ENCODE measurements at places on chromosomes 2 and 18. TPM values are rescaled to one million over a fixed set of nuclear protein-coding genes. Genes with fewer than 3 reads are reported as not detected.

HOXD11 gene
- not detected for total RNA-seq

RAD51AP2 gene
- total RNA-seq = not detected

AFF3 gene
- 0.55 TPM for total RNA-seq

ASB18 gene
- not detected for total RNA-seq

EHD3 gene
- total RNA-seq = 0.41 TPM

DNAH6 gene
- 0.85 TPM for total RNA-seq

PROM2 gene
- not detected for total RNA-seq

DNA sequence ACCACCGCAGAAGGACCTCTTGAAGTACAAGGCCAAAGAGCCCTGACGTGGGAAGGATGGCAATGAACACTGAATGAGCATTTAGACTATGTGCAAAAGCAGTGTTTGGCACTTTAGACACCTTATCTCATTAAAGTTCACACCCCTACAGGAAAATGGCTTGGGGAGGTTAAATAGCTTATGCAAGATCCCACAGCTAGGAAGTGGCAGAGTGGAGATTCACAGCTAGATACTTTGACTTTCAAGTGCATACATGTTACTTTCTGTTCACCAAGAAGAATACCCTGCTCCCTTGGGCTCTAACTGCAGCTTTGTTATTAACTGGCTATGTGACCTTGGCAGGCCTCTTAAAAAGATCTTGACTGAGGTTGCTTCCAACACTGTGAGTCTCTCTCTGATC, 58.2 kb downstream of the ICOS start:
- peak overlapping the region; percentile 13 for H3K27ac ChIP-seq
- peaks cover 5% of the 10 kb centered on the region for H3K36me3 ChIP-seq
- no peak overlapping the region for H3K4me3 ChIP-seq
- peaks cover 44% of the 10 kb centered on the region for H3K4me1 ChIP-seq

DNA sequence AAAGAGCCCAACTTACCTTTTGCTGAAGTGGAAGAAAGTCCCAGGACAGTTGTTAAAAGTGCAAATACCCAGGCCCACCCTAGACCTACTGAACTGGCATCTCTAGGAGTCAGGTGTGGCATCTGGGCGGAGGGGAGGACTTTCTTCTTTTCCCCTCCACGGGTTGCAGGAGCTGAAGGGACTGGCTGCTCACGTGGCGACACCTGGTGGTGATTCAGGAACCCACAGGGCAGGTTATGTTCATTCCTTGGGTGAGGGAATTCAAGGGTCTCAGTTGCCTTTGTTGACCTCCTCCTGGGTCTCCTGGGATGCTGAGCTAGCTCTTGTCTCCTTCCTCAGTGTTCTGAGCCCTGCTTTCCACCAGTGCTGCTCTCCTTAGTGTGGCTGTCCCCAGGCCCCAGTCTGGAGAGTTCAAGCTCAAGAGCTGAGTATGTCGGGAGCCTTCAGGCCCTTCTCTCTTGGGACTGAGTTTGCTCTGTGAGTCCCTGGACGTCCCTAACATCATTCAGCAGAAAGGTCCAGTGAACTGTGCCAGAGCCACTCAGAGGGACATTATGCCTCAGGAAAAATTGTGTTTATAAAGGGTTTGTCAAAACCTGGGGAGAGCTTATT, 56.9 kb downstream of the DYSF start:
- no peak overlapping the region for H3K27ac ChIP-seq
- H3K4me1 ChIP-seq = peaks cover 2% of the 10 kb centered on the region
- H3K27me3 ChIP-seq = peaks cover 2% of the 10 kb centered on the region
- H3K4me3 ChIP-seq = no peak overlapping the region
- DNase-seq = peak; percentile 76

GRCh38 chr2:120771781-120772208, 36.1 kb downstream of the GLI2 start:
- H3K4me3 ChIP-seq = no peak overlapping the region
- no peaks in the 10 kb centered on the region for H3K4me1 ChIP-seq
- H3K27ac ChIP-seq = no peak overlapping the region
- H3K27me3 ChIP-seq = no peaks in the 10 kb centered on the region
- no peaks in the 10 kb centered on the region for H3K36me3 ChIP-seq

DNA sequence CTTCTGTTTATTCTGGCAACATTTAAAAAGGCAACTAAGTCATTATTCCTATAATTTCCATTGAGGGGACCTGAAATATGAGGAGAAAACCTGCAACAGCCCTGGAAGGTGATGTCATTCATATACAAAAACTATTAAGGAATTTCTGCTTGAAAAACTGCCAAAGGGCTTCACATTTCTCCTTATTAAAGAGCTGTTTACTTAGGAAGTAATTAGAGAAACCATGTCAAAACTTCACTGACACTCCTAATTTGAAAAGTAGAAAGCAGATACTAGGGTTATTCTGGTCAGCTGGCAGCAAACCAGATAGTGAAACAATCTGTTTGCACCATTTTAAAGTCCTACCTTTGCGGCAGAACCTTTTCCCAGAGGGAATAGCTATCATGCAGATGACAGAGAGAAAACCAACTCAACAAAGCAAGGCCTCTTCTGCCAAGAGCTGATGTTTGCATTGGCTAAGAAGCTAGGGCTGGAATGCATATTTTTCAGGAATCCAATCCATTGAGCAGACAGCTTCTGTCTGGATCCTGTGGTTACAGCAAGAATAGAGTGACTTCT, 592.2 kb upstream of the SYT4 start:
- no peak overlapping the region for H3K27ac ChIP-seq
- no peaks in the 10 kb centered on the region for H3K27me3 ChIP-seq
- H3K4me3 ChIP-seq = no peak overlapping the region
- DNase-seq = no peak
- no peaks in the 10 kb centered on the region for H3K4me1 ChIP-seq
- no peaks in the 10 kb centered on the region for H3K36me3 ChIP-seq

- no peak for DNase-seq
- no peak overlapping the region for H3K27ac ChIP-seq
- H3K36me3 ChIP-seq = peaks cover 2% of the 10 kb centered on the region
- H3K4me3 ChIP-seq = no peak overlapping the region
Measured at GRCh38 chr2:182715121-182715891, 751 bp upstream of the DNAJC10 start.

DNA sequence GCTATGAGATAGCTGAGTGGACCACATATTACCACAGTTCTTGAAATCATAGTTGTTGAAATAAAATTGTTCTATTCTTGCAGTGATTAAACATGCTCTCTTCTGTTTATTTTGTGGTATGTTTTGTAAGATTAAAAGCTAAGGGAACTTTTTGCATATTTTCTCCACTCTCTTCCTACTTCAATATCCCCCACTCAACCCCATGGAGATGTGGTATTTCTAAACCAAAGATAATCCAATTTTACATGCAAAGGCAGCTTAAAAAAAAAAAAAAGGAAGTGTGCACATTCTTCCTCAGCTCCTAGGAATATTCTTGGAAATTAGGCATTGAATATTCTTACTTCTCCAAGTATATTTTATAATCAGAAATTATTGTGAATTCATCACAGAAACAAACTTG, 15.0 kb upstream of the PAX3 start:
- peaks cover 93% of the 10 kb centered on the region for H3K27me3 ChIP-seq
- H3K4me1 ChIP-seq = peaks cover 6% of the 10 kb centered on the region
- H3K36me3 ChIP-seq = no peaks in the 10 kb centered on the region
- H3K27ac ChIP-seq = no peak overlapping the region
- no peak overlapping the region for H3K4me3 ChIP-seq

DNA sequence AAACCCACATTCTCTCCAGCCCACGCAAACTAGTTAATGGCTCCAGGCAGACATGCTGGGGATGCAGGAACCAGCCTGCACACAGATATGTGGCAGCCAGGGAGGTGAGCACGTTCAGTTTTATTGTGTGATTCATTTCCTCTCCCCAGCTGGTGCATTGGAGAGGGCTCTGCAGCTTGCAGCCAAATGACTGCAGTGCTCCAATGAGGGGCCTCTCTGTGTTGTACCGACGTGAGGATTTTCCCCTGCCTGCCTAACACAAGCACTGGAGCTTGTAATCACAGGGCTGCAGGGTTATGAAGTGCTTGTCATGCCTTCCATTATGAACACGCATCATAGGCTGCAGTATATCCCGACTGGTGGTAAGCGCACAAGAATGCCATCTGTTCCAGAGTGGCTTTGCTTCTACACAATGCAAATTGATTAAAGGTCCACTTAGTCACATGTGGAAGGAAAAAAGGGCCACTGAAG, 92.3 kb upstream of the THUMPD2 start:
- no peaks in the 10 kb centered on the region for H3K36me3 ChIP-seq
- no peaks in the 10 kb centered on the region for H3K4me1 ChIP-seq
- DNase-seq = no peak
- H3K27me3 ChIP-seq = no peaks in the 10 kb centered on the region

- no peaks in the 10 kb centered on the region for H3K27me3 ChIP-seq
- no peaks in the 10 kb centered on the region for H3K4me1 ChIP-seq
- no peak overlapping the region for H3K4me3 ChIP-seq
- H3K27ac ChIP-seq = no peak overlapping the region
- no peaks in the 10 kb centered on the region for H3K36me3 ChIP-seq
Measured at GRCh38 chr2:16396171-16396570, 269.5 kb downstream of the CYRIA start.

DNA sequence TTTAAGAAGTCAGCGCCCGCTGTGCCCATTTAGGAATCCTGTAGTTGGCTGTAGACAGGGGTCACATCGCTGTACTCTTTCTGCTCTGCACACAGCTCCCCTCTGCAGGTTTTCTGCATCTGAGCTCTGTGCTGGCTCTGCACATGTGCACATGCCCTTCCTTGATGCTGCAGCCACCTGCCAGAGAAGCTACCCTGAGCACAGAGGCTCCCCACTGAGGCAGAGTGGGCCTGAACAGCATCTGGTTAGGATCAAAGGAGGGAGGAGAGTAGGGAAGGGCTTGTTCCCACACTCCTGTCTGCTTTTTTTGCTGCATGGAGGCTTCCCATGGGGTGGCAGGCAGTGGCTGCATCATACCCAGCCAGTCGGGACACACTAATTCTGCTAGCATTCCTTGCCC, 238.9 kb downstream of the FHOD3 start:
- H3K27me3 ChIP-seq = peaks cover 5% of the 10 kb centered on the region
- peaks cover 3% of the 10 kb centered on the region for H3K4me1 ChIP-seq
- no peak for DNase-seq

DNA sequence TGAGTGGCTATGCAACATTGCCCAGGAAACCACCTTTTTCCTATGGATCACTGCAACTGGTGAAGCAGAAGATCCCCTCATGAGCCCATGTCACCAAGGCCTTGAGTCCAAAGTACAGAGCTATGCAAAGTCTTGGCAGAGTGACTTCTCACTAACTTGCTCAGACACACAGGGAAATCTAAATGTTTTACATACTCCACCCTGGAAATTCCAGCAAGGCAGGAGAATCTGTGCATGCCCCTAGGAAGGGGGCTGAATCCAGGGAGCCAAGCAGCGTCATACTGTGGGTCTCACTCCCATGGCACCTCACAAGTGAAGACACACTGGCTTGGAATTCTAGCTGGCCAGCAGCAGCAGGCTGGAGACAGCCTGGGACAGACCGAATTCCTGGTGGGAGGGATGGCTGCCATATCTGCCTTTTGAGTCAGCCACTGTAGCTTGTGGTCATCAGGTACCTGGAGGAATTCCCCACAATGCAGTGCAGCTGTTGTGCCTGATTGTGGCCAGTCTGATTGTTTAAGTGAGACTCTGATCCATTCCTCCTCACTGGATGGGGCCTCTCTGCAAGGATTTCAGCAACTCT, 1817.4 kb downstream of the SUCLG1 start:
- no peak overlapping the region for H3K27ac ChIP-seq
- H3K4me1 ChIP-seq = no peaks in the 10 kb centered on the region
- H3K36me3 ChIP-seq = no peaks in the 10 kb centered on the region
- no peak for DNase-seq
- no peak overlapping the region for H3K4me3 ChIP-seq
- H3K27me3 ChIP-seq = no peaks in the 10 kb centered on the region

DNA sequence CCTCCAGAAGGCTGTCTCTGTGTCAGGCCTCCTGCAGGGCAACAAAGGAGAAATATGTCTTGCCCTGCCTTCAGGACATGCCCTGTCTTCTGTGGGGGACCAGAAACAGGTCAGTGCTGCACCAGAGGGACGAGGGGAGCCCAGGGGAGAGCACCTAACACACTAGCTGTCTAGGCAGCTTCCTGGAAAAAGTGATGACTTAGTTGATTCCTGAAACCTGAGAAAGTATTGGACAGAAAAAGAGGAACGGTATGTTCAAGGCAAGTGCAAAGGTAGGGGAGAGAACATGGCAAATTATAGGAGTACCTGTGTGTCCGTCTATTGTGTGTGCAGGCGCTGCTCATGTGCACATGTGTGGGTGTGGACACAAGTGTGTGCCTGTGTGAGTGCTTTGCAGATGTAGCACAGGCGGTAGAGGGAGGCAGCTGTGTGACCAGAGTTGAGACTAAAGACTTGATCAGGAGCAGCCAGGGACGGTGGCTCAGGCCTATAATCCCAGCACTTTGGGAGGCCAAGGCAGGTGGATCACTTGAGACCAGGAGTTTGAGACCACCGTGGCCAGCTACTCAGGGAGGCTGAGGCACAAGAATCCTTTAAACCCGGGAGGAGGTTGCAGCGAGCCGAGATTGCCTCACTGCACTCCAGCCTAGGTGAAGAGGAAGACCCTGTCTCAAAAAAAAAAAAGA, 119.5 kb downstream of the GYPC start:
- no peaks in the 10 kb centered on the region for H3K36me3 ChIP-seq
- no peak overlapping the region for H3K27ac ChIP-seq

DNA sequence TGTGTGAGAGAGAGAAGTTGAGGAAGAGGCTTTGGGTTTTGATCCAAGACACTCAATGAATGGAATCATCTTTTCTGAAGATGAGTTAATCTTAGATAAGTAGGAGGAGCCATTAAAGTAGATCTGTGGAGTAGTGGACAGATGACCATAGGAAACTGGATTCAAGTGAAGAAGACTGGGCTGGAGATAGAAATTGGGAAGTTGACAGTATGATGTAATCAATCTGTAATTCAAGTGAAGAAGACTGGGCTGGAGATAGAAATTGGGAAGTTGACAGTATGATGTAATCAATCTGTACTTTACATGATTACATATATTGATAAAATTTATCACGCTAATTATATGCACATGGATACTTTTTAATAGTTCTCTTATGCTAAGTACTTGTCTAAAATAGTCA, 92.8 kb downstream of the PHLPP1 start:
- H3K4me1 ChIP-seq = peaks cover under 1% of the 10 kb centered on the region
- no peak for DNase-seq
- H3K4me3 ChIP-seq = no peak overlapping the region
- no peaks in the 10 kb centered on the region for H3K27me3 ChIP-seq
- peaks cover 3% of the 10 kb centered on the region for H3K36me3 ChIP-seq

GRCh38 chr2:73749314-73749713, 12.2 kb upstream of the TPRKB start:
- H3K27me3 ChIP-seq = no peaks in the 10 kb centered on the region
- no peak overlapping the region for H3K27ac ChIP-seq
- DNase-seq = no peak
- H3K4me1 ChIP-seq = peaks cover 20% of the 10 kb centered on the region
- H3K4me3 ChIP-seq = no peak overlapping the region
- peaks cover 35% of the 10 kb centered on the region for H3K36me3 ChIP-seq

GRCh38 chr2:186308347-186308746, 177.7 kb upstream of the ZC3H15 start:
- no peaks in the 10 kb centered on the region for H3K36me3 ChIP-seq
- DNase-seq = no peak
- H3K27me3 ChIP-seq = no peaks in the 10 kb centered on the region
- no peak overlapping the region for H3K4me3 ChIP-seq
- no peaks in the 10 kb centered on the region for H3K4me1 ChIP-seq
- H3K27ac ChIP-seq = no peak overlapping the region
